ENCODE measurements at places on chromosomes 3 and 15.

DNA sequence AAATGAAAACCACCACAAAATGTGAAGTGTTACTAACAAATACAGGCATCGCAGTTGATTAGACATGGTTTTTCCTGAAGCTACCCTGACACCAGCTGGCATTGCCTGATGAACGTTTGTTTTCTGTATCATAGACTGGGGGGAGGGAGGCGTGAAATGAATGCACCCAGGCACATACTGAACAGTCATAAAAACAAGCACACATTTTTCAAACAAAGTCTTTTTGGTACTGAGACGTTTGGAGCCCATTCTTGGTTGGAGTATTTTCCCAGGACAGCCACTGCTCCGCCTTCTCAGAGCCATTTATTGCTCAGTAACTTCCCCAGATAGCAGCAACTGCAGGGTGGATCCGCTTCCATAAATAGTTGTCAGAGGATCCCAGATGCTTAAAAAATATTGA is 52.4 kb downstream of the KLF13 start:
- no peak for DNase-seq

DNA sequence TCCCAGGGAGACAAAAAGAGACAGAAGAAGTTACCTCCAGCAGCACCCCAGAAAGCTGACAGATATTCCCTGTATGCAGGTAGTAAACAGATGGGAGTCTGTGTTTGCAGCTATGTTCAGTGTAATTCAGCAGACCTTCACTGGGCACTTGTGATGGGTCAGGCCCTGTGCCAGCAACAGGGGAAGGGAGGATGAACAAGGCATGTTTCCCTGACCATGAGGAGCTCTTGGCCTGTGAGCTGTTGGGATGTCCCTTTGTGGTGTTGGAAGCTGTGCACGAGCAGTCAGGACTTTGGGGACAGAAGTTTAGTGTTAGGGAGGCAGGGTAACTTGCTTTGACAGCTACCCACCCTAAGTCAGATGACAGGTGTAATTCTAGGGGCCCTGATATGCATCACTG is 106.0 kb upstream of the TRIM42 start:
- no peak for DNase-seq

- no peak for DNase-seq
Measured at GRCh38 chr15:66047321-66048024, 178.2 kb downstream of the RAB11A start.

DNA sequence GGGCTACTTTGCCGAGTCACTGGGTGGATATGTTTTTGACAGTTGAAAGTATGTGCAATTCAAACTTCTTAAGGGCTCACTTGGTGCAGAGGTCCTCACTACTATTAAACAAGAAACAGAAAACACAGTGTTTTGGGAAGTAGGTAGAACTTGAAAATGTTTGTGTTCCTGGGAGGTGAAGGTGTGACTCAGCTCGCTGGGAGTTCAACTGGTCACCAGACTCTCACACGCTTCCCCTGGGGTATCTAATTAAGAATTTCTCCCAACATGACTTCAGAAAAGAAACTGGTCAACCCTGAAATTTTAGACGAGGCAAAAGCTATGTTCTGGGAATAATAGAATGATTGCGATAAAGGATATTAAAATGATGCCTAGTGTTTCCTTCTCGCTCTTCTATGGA is 1039.8 kb upstream of the SEMA6D start:
- no peak for DNase-seq

DNA sequence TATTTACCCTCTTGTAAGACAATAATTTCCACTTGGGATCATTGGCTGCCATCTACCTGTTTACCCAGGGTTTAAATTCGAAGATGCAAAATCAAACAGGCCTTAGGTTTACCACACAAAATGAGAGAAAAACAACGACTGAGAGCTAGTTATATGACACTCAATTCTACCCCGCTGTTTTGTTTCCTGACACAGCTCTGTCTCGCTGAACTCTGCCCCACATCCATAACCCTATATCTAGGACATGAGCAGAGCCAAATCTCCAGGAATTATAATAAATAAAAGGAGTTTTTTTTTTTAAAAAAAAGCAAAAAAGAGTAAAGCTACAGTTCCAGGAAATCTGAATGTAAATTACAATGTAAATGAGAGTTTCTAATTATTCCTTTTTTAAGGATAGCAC is 165.4 kb upstream of the NR2F2 start:
- no peak for DNase-seq

GRCh38 chr3:147729641-147730040 is 320.5 kb downstream of the ZIC1 start:
- DNase-seq = no peak

DNA sequence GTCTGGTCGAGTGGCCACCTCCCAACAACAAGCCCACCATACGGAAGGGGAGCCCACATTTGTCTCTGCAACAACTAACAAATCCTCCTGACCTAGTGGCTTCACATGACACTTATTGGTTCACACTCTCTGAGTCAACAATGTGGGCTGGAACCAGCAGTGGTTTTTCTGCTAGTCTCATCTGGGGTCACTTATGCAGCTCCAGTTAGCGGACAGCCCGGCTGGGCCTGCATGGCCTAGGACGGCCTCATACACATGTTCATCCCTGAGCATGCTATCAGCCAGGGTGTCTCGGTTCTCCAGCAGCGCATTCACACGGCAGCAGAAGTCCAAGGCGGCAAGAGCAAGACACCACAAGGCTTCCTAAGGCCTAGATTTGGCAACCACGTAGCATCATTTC is 281.7 kb downstream of the XXYLT1 start:
- DNase-seq = no peak

- no peak for DNase-seq
Measured at GRCh38 chr3:13124631-13125030, 51.4 kb upstream of the IQSEC1 start.

- DNase-seq = no peak
Measured at GRCh38 chr3:126780666-126781065, 76.6 kb downstream of the CHCHD6 start.

Data from activated naive CD4-positive, alpha-beta T cell (primary cell).